ENCODE measurements at places on chromosomes 11 and 22.

DNA sequence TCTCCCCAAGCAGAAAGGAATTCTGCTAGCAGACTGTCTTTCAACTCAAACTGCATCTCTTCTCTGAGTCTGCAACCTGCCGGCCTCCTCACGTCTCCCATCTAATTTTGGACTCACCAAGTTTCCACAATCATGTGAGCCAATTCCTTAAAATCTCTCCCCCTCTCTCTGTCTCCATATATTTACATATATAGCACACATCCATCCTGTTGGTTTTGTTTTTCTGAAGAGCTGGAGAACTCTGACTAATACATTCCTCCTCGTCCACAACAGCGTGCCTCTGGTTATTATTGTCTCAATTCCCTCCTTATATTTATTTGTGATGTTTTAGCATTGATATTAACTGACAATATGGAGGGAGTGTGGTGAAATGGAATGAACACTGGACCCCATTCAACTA, 29.6 kb upstream of the FJX1 start:
- H3K4me1 ChIP-seq: peaks cover 43% of the 10 kb centered on the region
- H3K4me3 ChIP-seq: no peak overlapping the region
- H3K27me3 ChIP-seq: no peaks in the 10 kb centered on the region
- no peak overlapping the region for H3K27ac ChIP-seq
- peak; percentile 75 for DNase-seq

DNA sequence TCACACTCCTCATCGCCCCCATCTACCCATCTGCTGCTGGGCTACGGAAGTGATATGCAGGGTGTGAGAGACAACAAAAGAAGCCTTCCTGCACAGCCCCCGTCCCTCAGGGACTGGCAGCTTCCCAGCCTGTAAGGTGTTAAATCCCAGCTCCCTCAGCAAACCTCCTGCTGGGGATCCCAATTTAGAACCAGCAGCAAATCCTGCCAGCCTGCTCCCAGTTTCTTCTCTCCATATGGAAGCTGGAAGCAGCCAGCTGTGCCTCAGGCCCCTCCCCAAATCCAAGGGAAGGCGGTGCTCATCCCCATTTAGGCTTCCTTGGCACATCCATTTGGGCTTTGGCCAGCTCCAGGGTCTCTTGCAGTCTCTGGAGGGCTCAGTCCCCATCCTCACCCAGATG, 47.5 kb downstream of the PAMR1 start:
- no peak overlapping the region for H3K27ac ChIP-seq
- H3K4me3 ChIP-seq: no peak overlapping the region
- peaks cover 2% of the 10 kb centered on the region for H3K4me1 ChIP-seq
- no peaks in the 10 kb centered on the region for H3K27me3 ChIP-seq
- H3K36me3 ChIP-seq: peaks cover 12% of the 10 kb centered on the region
- DNase-seq: no peak

DNA sequence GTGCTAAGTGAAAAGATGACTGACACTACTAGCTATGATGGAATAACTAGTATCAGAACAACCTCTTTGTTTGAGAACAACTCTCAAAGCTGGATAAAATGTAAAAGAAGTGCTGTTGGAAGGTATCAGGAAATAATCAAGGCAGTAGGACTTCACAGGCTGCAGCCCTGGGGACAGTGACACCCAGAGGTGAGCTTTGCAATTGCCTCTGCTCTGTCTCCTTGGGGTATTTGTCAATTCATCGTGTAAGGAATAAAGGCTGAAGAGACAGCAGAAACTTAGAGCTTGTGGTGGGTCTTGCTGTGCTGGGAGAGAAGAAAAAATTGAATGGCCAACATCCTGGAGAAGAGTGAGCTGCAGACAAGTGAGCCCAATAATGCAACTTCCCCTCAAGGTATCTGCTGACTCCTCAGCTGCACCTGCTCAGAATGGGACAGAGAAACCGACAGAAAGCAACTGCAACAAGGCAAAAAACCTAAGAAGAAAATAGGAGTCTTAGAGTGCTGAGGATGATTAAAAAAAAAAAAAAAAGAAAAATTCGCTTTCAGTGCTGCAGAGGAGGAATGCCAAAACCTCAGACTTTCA, 141.1 kb downstream of the RCN1 start:
- H3K27ac ChIP-seq: no peak overlapping the region
- H3K27me3 ChIP-seq: peaks cover 14% of the 10 kb centered on the region
- H3K36me3 ChIP-seq: no peaks in the 10 kb centered on the region
- no peak overlapping the region for H3K4me3 ChIP-seq
- H3K4me1 ChIP-seq: no peaks in the 10 kb centered on the region

DNA sequence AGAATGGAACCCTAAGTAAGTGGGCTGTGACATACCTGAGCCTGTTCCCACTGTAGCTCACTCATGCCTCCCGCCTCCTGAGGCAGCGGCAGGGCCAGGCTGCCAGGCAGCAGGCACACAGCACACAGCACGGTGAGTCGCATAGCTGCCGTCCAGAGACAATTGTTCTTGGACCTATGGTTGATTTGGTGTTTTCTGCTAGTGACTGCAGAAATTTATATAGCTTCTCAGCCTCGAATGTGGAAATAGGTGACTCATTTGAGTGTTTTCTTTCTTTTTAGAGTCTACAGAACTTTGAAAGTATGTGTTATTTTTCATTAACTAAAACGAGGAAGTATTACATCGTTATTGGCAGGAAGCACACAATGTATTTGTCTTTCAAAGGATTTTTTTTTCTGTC, at the start of gene MMP7:
Gene MMP7 (minus strand): TSS at position 190 of the 400 bp plus-strand sequence. CDS start 47 bp downstream, at position 143.
- H3K27ac ChIP-seq: no peak within 1 kb of the TSS
- peaks cover 6% of the 10 kb centered on the region for H3K27me3 ChIP-seq
- peak; percentile 69 for DNase-seq
- 0 out of 2 replicates have a peak, but pooled peaks cover 5% of the 10 kb centered on the region for H3K4me1 ChIP-seq
- no peaks in the 10 kb centered on the region for H3K36me3 ChIP-seq

DNA sequence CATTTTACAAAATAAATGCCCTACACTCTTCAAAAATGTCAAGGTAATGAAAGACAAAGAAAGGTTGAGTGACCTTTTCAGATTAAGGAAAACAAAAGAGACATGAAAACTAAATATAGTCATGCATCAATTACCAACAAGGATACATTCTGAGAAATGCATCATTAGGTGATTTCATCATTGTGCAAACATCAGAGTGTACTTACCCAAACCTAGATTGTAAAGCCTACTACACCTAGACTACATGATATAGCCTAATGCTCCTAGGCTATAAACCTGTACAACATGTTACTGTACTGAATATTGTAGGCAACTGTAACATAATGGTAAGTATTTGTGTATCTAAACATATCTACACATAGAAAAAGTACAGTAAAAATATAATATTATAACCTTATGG, 26.7 kb downstream of the INTS4 start:
- H3K27me3 ChIP-seq: no peaks in the 10 kb centered on the region
- no peaks in the 10 kb centered on the region for H3K4me1 ChIP-seq
- H3K36me3 ChIP-seq: no peaks in the 10 kb centered on the region
- H3K4me3 ChIP-seq: no peak overlapping the region
- no peak for DNase-seq

Measured in GM23248 (cell line).